ENCODE measurements at places on chromosomes 13 and 19. TPM values are rescaled to one million over a fixed set of nuclear protein-coding genes. Genes with fewer than 3 reads are reported as not detected.

Gene SOX1
- not detected for total RNA-seq

Gene CLDN10
- total RNA-seq: not detected

Gene CDC42EP5
- 17.7 TPM for total RNA-seq

Gene TSKS
- 0.34 TPM for total RNA-seq

Gene FFAR3
- total RNA-seq: not detected

Gene CEACAM3
- total RNA-seq: not detected

Gene ZNF69
- total RNA-seq: 2.7 TPM

Gene PTGER1
- 0.43 TPM for total RNA-seq

Gene ZNF222
- 8.0 TPM for total RNA-seq

Gene STARD13
- total RNA-seq: 0.68 TPM

Gene PROZ
- not detected for total RNA-seq

Gene AMER2
- total RNA-seq: not detected

Gene IZUMO2
- not detected for total RNA-seq

Gene NLRP11
- not detected for total RNA-seq

Gene KLF1
- under 0.01 TPM for total RNA-seq

Gene CGB2
- total RNA-seq: not detected

All from nasal cavity respiratory epithelium epithelial cell of viscerocranial mucosa (primary cell).